AG09309 (cell line): ENCODE measurements at places on chromosomes 5 and 9.

DNA sequence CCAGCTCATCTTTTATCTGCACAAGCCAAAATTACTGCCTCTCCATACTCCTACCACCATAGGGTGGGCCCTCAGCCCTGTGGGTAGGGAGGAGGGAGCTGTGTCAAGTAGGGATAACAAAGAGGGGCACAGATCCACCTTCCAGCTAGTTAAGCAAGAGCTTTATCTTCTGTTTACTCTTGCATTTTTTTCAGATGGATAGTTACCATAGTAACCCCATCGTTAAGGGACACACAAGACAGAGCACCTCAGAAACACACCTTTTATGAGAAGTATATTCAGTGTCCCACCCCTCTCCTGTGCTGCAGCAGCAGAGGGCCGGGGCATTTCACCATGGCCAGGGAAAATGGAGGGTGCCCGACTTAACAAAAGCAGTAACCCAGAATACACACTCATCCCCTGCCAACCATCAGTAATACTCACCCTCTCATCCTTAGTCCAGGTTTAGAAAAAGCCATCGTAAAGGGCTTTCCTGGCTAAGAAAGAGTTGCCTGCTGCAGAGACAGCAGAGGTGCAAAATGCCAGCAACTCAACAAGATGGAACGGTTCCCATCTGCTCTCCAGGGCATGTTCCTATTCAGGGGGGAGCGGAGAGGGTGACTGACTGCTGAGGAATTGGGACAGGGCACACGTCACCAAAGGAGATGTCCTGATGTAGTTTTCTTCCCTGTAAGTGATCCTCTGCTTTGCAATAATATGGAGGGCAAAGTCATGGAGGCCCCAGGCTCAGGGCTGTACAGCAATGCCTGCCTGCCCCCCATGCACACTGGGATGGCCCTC, 25.1 kb downstream of the MACROH2A1 start:
- no peak for DNase-seq

GRCh38 chr5:91058575-91058974, 324.5 kb downstream of the ARRDC3 start:
- DNase-seq: no peak

DNA sequence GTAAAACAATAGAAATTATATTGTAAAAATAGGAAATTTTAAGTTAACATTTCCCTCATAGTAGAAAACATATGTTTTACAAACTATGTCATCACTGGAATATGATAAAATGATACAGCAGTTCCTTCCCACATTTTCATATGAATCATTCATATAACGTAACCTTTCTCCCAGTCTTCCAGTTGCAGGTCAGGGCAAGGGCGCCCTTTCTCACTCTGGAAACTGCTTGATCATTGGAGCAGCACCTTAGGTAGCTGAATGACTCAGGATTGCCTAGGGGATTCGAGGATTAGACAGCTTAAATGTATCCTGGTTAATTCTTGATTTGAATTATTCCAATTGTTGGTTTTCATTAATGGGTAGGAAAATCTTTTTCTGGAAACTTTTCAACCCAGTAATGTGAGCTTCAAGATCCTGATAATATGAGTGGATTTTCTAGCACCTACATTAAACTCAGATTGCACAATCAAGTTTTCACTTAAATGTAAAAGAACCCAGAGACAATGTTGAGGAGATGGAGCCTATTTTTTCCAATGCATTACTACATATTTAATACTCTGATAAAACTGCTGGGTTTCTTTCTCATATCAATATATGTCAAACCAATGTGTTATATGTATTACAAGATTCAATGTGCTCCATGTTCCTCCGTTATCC, 32.6 kb upstream of the ANXA1 start:
- DNase-seq: no peak

- DNase-seq: no peak
These were observed 25.0 kb upstream of the CPLX2 start for GRCh38 chr5:175846332-175846731.

- DNase-seq: no peak
These were observed 2128.3 kb upstream of the C9orf72 start for GRCh38 chr9:29701559-29701958.

DNA sequence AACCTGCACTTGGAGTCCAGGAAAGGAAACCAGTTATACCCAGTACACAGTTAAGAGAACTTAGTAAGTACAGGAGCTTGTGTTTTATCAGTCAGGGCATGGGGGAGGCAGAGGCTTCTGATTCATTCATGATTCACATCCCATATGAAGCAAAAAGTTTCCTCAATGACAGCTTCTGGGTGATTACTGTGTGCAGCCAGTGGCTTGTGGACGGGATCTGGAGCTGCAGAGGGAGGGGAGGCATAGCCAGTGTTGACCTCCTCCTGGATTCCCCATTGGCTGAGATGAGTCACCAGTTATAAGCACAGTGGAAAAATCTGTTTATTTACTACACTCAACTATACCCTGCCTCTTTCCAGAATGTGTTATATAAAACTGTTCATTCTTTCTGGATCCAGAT, 17.7 kb downstream of the IL31RA start:
- DNase-seq: peak; percentile 92

DNA sequence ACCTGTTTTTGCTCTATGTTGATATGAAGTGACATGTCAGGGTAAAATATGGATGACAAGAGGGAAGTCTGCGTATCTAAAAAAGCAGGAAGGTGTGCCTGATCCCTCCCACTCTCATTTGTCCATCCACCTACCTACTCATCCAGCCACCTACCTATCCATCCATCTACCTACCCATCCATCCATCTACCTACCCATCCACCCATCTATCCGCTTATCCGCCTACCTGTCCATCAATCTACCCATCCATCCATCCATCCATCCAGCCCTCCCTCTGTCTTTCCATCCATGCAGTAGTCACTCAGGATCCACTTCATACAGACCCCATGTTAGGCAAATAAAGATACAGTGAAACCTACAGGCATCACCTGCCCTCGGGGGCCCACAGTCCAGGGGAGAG, 32.4 kb downstream of the LMX1B start:
- no peak for DNase-seq

- no peak for DNase-seq
These were observed 10.0 kb upstream of the ATG10 start for GRCh38 chr5:81961651-81962440.

DNA sequence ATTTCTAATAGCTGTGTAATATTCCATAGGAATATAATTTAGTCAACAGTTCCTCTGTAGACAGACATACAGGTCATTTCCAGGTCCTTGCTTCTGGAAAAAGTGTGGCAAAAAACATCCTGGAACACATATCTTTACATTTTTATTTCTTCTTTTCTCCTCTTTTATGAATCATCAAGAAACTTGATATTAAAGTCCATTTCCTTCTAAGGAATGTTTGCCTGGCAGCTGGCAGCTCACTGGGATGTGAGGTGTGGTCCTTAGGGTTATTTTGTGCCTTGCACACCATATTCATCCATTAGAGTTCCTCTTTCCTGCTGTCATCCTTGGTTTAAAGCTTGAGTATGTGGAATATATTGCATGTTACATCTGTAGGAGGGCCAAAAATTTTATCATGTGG, 122.0 kb downstream of the GALNT10 start:
- DNase-seq: no peak

DNA sequence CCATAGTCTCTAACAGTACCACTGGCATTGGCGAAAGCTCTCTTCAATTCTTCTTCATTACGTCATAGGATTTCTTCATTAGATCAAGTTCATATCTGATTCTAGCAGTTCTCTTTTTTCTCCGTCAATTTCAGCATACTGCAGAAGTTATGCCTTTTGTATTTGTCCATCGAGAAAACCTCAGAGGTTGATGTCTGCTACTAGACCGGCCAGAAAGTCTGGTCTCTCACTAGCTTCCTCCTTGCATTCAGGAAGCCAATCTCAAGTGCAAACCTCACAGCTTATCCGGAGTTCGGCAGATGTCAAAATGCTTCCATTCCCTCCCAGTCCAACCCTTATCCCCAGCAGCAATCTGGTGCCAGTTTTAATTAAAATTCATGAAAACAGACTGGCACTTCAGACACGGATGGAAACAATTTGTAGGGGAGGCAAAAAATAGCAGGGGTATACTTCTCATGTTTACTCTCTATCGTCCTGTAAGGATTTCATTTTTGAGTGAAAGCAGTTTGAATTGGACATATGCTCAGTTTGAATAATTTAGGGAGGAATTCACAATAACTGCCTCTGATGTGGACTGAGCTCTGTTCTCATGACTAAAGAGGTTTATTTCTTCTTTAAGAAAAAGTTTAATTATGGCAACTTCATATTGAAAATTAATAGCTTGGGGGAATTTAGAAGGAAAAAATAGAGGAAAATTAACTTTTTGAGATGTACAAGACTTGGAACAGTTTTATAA, 56.4 kb upstream of the TMC1 start:
- DNase-seq: no peak

DNA sequence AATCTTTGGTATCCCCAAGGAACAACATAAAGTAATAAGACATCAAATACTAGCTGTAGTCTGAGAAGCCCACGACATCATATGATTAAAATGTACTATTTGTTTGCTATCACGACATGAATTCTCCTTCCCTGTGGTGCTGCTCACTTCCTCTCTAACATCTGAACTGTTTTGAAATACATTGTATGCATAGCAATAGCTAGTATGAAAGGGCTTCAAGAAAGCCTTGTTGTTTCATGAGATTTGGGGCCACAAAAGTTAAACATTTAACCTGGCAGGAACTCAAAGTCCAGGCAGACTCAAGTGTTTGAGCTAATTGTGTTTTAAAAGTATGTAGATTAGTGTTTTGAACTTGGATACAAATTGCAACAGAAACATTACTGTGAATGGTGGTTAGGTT, 237.4 kb upstream of the PTGER4 start:
- DNase-seq: no peak

DNA sequence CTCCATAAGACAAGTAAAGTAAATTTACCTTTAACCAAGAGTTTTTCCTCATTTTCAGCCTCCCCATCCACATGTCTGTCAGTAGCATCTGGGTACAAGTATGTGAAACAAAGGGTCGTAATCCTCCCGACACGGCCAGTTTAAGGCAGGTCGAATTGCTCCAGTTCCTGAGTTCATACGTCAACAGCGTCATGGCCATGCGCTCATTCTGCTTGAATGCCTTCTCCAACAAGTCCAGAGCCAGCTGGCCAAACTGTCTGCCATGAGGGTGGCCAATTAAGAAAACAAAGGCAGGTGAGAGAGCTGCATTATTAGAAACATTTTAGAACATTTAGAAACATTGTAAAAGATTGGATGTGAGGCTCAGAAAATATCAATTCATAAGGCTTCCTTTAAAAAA, 87.5 kb downstream of the TRPM6 start:
- DNase-seq: no peak

- no peak for DNase-seq
These were observed 85.2 kb downstream of the EHMT1 start for GRCh38 chr9:137703842-137704508.

GRCh38 chr9:35749515-35750255, 598 bp downstream of the RGP1 start:
- DNase-seq: no peak

- DNase-seq: no peak
These were observed 312.1 kb upstream of the CDH18 start for GRCh38 chr5:20300110-20300509.

- DNase-seq: no peak
These were observed 33.4 kb downstream of the SEMA5A start for GRCh38 chr5:9512457-9512856.

DNA sequence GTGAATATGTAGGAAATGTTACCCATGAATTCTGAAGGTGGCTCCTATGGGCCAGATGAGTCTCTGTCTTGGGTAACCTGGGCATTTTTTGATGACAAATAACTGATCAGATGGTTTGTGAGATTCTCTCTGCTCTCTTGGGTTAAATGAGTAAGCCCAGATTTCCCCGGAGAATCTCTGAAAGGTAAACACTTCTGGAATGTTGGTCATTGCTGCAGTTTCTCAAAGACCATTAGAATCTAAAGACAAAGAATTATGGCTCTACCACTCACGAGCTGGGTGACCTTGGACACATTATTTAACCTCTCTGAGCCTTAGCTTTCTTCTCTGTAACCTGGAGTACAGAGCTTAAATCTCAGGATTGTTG, 191.2 kb downstream of the DAB2IP start:
- no peak for DNase-seq

DNA sequence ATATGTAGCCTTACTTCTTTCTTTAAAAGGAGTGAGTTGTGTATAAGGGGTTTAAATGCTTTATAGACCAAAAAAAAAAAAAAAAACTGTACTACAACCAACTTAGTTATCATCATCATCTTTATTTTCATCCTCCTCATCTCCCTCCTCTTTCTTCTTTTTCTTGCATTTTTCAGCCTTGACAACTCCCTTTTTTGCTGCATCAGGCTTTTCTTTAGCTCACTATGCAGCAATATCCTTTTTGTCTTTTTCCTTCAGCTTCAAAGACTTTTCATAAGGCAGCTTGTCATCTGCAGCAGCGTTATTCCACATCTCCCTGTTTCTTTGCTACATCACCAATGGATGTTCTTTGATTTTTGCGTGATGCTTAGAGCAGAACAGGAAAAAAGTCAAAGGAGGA, 526.0 kb downstream of the ZNF608 start:
- DNase-seq: no peak

DNA sequence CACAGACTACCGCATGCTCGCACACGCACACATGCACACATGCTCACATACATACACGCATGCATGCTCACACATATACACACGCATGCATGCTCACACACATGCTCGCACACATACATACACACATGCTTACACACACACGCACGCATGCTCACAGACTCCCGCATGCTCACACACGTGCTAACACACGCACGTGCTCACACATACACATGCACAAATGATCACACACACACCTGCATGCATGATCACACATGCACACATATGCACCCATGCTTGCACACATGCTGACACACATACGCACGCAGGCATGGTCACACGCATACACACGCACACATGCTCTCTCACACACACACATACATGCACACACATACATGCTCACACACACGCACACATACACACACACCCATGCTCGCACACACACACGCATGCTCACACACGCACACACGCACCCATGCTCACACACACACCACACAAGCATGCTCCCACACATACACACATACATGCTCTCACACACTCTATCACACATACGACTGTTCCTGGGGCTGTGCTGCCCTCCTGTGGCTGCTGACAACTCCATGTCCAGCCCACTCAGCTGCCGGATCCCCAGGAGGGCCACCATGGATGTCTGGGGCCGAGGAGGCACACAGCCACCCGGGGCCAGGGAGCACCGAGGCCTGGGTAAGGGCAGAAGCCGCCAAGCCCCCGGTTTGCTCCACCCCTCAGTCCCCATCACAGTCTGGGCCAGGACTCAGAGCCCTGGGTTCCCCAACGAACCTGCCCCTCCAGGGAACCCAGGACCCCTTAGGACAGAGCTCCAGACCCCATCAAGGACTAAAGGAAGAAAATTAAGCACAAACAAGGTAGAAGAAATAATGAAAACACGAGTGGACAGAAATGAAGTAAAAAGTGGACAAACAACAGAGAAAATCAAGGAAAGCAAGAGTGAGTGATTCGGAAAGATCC, 31.4 kb upstream of the EGFL7 start:
- DNase-seq: peak; percentile 46
